ENCODE measurements at places on chromosomes 13 and 19. TPM values are rescaled to one million over a fixed set of nuclear protein-coding genes. Genes with fewer than 3 reads are reported as not detected.
A peak's percentile ranks its signal among the peaks of the same experiment; 100 is the strongest.

The EXOC3L2 gene
- total RNA-seq, result 0.37 TPM

The UPK1A gene
- total RNA-seq, result not detected

The ZNF587 gene
- total RNA-seq, result 30.8 TPM

GRCh38 chr13:106318941-106319411 is 216.5 kb downstream of the EFNB2 start:
- peak overlapping the region; percentile 67 for H3K27ac ChIP-seq
- H3K4me1 ChIP-seq, result peaks cover 6% of the 10 kb centered on the region
- H3K36me3 ChIP-seq, result peaks cover 4% of the 10 kb centered on the region
- no peak for DNase-seq
- H3K4me3 ChIP-seq, result no peak overlapping the region

DNA sequence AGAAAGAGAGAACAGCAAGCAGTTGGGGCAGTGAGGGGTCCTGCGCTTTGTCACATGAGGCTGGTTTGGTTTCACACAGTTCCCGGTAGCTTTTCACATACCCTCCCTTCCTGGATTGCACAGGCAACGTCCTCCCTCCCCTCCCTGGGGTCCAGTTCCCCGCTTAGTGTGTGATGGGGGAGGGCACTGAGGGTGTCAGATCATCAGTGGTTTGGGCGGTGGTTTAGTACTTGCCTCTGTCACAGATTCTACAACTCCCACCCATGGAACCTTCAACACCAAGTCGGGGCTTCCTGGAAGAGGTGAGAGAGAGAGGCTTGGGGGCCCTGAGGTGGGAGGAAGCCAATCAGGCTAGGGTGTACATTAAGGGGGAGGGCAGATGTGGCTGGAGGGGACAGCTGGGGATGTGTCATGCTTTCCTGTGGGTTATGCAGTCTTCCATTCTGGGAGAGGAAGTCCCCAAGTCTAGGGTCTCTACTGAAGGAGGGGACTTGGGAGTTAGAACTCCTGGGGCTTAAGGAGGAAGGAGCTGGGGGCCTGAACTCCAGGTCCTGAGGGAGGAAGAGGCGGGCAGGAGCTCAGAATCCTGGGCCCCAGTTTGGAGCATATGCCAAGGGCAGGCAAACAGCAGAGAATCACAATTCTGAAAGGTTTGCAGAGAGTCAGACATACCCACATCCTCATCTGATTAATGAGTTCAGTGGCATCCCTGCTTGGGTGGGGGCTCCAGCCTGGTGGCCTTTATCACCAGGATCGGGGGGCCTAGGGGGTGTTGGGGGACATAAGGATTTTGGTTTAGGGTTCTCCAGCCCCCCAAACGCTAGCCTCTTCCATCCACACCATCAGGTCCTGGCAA is at the start of gene NKG7:
NKG7 (minus strand) TSS at position 6 of the 856 bp plus-strand sequence. CDS start 119 bp downstream, outside the sequence.
- no peaks in the 10 kb centered on the region for H3K27me3 ChIP-seq
- H3K4me1 ChIP-seq, result peaks cover 5% of the 10 kb centered on the region
- H3K27ac ChIP-seq, result no peak within 1 kb of the TSS
- DNase-seq, result peak; percentile 6
- H3K36me3 ChIP-seq, result no peaks in the 10 kb centered on the region
- H3K4me3 ChIP-seq, result no peak within 1 kb of the TSS

DNA sequence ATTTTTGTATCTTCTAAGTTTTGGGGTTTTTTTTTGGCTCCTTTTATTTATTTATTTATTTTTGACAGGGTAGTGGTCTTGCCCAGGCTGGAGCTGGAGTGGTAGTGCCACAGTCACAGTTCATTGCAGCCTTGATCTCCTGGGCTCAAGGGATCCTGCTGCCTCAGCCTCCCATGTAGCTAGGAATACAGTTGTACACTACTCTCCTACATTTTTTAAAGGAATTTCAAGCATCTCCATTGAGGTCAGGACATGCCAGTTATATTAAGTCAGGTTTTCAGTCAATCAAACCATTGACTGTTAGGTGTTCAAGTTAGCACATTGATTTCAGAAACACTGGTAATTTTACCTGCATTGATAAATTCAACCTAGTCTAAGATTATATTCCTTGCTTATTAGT is 480.5 kb upstream of the SPRY2 start:
- no peak overlapping the region for H3K4me3 ChIP-seq
- no peak for DNase-seq
- H3K4me1 ChIP-seq, result peaks cover 9% of the 10 kb centered on the region

Measured in chondrocyte (in vitro differentiated cells).